ENCODE measurements at places on chromosomes 12 and 14.
A peak's percentile ranks its signal among the peaks of the same experiment; 100 is the strongest.

DNA sequence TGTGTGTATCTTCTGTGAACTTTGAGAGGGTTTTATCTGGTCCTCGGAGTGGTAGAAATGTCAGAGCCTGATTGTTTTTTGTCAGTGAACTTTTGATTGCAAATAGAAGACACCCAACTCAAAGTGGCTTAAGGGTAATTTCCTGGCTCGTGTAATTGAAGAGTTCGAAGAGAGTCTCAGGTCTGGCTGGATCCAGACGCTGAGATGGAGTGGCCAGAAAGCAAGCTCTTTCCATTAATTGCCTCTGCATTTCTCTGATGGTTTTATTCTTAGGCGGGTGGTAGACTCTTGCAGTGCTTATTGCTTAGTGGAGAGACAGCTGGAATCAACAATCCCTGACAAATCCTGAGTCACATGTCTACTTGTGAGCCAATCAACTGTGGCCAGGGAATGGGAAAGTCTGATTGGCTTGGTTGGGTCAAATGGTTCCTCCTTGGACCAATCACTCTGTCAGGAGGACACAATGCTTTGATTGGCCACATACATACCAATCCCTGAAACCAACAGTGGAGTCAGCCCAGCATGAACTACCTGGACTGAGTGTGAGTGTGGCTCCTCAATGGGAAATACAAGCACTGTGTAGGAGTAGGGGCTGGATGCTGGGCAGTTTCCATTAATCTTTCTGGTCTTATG lies 330.5 kb downstream of the AACS start:
- no peak for DNase-seq

DNA sequence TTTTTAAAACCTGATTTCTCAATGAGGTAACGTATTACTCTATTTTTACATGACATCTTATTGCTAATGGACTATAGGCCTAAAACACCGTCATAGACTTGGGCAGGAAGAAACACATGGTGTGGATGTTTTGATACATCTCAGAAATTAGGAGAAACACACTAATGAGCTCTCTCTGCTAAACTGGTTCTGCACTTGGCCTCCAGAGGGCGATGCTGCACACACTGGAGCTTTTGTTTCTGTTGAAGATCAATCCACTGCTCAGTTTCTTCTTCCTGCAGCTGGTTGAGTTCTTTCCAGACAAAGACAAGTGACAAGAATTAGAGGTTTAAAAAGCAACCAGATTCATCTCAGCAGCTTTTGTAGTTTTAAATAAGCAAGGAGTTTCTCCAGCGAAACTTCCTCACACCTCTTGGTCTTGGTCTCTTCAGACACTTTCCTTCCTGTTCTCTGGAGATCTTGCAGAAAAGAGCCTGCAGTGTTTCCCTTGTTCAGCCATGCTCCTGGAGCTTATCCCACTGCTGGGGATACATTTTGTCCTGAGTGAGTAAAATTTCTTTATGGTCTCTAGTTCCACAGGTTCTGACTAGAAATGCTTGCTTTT lies 178.5 kb upstream of the OR4E1 start:
- DNase-seq: peak; percentile 55

DNA sequence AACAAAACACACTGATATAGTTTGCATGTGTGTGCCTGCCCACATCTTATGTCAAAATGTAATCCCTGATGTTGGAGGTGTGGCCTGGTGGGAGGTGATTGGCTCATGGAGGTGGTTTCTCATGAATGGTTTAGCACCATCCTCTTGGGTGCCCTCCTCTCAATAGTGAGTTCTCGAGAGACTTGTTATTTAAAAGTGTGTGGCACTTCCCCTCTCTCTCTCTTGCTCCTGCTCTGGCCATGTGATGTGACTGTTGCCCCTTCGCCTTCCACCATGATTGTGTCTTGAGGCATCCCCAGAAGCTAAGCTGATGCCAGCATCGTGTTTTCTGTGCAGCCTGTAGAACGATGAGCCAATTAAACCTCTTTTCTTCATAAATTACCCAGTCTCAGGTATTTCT lies 454.1 kb upstream of the DCN start:
- DNase-seq: no peak

GRCh38 chr12:29754235-29755189 lies 29.2 kb downstream of the TMTC1 start:
- no peak for DNase-seq

- no peak for DNase-seq
Measured at GRCh38 chr12:47823422-47824086, 3.9 kb upstream of the HDAC7 start.

GRCh38 chr14:54002653-54003052 lies 46.0 kb upstream of the BMP4 start:
- DNase-seq: no peak

- no peak for DNase-seq
Measured at GRCh38 chr12:12626471-12626870, 14.8 kb downstream of the CREBL2 start.

- no peak for DNase-seq
Measured at GRCh38 chr12:88433997-88434703, 146.1 kb downstream of the KITLG start.

- no peak for DNase-seq
Measured at GRCh38 chr14:26761532-26761931, 163.7 kb upstream of the NOVA1 start.

DNA sequence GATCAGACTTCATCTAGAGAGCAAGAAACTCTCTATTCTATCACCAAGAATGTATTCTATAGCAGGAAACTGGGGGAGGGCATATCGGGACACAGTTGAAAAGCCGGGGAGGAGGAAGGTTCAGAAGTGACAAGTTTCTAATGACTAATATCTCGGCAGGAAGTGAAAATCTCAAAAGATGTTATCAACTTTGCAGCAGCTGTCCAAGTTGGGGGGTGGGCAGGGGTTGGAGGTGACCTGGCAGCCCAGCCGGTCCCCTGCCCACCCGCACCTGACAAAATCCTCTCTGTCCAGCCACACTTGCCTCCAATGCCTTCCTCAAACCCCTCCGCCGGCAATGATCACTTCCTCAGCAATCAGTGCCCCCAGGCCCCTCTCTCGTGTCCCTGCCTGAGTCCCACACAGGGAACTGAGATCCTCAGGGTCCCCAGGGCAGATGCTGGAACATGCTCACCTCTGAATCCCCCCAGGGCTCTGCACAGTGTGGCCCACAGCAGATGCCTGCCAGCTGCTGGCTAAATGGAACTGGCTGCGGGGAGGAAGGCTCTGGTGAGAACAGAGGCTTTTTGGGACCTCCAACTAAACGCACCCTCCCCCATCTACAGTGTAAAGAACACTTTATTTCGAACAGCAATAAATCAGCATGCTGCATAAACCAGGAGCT lies 43.9 kb downstream of the CCDC88C start:
- no peak for DNase-seq
